Tibial nerve (tissue), 4 donors: ENCODE measurements at places on chromosomes 4 and X. TPM values are rescaled to one million over a fixed set of nuclear protein-coding genes. Genes with fewer than 3 reads are reported as not detected.

- DNase-seq: no peak
These were observed 1004.7 kb upstream of the LCORL start for GRCh38 chr4:19026281-19026680.

DNA sequence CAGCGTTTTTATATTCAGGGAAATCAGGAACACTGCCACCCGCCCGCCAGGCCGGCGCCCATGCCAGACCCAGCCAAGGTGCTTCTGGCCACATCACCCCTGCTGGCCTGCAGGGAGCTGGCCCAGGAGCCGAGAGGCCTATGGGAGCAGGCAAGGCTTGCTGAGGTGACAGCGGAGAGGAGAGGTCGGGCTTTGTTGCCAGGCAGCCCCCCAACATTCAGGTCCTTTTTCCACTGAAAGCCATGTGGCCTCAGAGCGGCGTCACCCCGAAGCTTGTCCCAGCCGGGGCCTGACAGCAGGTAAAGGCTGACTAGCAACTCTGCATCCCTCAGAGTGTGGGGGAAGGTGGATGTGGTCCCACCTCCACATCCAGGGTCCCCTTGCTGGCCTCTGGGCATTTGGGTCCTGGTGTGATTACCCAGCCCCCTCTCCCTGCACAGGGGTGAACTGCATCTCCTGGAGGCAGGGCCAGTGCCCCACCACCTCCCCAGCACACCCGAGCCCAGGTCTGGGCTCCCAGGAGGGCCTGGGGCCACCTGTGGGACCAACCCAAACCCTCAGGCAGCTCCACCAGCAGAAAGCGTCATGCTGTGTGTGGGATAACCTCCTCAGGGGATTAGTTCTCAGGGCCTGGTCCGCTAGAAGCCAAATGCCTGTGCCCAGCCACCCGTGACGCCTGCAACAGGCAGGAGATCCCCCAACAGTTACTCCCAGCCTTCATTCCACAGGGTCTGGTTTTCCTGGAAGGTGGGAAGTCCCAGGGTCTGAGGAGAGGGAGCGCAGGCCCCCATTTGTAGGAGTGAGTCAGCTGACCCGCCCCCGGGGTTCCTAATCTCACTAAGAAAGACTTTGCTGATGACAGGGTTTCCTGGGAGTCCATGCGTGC is at the start of gene PDE6B:
Gene PDE6B (plus strand): TSS at position 869 of the 886 bp plus-strand sequence. CDS start 54 bp downstream, outside the sequence.
- DNase-seq: no peak

DNA sequence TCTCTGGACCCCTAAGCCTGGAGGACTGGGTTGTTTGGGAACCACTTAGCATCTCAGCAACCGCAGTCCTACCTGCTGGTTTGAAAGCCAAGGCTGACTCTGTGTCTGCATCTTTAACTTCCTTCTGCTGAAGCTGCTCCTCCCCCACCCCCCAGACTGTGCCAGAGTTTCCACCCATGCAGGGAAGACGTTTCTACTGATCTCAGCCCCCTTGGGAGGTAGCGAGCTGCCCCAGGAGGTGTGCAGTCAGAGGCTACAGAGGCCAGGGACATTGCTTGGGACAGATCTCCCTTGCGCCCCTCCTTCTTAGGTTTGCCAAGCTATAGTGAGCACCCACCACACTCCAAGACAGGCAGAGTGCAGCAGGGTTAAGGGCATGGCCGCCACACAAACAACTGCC is 4.7 kb upstream of the FATE1 start:
- no peak for DNase-seq

DNA sequence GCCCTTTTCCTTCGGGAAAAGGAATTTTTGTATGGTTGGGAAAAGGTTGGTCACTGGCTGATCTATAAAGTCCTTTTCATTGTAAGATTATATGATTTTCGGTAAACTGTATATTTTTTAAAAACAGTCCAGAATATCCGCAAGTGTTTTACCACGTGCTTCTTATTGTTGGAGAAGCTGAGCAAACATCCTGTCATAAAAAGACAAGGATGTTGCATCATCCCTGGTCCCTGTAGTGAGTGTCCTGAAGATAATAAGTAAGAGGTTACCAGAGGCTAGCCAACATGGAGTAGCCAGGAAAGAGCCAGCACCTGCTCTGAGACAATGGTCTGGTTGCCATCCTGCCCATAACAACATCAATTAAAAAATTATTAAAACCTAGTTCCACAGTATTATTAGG is 5.1 kb downstream of the CXCL9 start:
- peak; percentile 16 for DNase-seq

DNA sequence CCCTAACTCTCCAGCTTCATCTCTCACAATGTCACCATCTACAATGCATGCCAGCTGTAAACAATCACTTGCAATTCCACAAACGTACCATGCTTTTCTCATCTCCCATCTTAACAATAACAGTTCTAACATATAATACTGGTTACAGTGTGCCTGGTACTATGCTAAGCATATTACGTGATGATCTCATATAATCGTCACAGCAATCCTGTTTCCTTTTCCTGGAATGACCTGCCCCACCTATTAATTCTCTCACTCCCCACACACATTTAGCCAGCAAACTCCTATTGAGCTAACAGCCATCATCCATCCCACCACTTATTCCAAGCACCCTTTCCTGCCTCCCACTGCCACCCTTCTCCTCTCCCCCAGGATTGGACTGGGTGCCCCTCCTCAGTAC is 7.9 kb downstream of the JCHAIN start:
- DNase-seq: no peak

DNA sequence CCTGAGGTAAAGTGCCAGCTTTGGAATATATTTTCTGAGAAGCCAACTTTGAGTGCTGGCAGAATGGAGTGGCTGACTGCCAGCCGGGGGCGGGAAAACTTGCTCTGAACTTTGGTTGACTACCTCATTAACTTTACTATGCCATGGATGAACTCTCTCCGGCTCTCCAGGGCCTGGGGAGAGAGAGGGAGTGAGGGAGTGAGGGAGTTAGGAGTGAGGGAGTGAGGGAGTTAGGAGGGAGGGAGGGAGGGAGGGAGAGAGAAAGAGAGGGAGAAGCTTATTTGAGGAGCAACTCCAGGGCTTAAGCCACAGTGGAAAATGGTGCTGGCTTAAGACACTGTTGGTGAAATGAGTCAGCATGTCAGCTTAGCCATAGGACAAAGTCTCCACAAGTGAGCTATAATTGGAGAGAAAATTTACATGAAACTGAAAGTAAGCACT is 280.9 kb upstream of the RPS6KA3 start:
- no peak for DNase-seq

DNA sequence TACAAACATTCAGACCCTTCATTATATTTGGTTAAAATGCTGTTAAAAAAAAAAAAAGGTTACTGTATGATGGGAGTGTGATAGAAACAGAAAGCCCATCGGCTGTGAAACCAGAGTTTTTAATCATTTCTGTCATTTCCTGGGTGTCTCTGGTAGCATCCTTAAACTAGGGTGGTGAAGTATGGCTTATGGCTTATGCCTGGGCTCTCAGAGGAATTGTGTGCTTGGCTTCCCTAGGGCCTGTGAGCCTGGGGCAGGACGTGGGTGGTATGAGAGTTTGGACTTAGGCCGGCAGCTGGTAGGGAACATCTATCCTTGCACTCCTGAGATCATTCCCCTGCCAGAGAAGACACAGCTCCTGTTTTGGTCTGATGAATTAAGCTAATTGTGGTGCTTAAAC is 52.2 kb downstream of the DCUN1D4 start:
- no peak for DNase-seq

DNA sequence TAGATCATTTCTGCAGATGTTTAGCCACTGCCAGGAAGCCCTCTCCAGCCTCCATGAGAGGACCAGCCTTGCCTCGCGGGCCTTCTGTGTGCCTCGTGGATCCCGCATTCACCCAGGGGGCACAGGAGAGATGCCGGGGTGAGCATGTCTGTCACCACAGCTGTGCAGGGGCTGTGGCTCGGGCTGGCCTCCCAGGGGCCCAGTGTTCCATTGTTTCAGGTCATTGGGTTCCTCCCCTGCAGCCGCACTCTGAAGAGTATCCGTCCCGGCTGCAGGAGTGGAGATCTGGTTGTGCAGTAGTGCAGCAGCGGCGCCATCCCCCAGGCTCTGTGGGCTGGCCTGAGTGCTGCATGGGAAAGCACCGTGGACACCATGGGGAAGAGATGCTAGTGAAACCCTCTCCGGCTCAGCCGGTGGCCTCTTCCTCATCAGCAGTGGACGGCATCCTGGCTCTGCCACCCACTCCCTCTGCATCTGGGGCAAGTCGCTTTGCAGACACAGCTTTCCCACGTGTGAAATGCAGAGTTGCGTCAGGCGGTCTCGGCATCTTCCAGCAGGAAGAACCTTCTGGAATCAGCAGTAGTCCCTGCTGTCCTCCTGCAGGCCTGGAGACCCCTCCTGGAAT is 29.1 kb downstream of the TBC1D14 start:
- DNase-seq: no peak

DNA sequence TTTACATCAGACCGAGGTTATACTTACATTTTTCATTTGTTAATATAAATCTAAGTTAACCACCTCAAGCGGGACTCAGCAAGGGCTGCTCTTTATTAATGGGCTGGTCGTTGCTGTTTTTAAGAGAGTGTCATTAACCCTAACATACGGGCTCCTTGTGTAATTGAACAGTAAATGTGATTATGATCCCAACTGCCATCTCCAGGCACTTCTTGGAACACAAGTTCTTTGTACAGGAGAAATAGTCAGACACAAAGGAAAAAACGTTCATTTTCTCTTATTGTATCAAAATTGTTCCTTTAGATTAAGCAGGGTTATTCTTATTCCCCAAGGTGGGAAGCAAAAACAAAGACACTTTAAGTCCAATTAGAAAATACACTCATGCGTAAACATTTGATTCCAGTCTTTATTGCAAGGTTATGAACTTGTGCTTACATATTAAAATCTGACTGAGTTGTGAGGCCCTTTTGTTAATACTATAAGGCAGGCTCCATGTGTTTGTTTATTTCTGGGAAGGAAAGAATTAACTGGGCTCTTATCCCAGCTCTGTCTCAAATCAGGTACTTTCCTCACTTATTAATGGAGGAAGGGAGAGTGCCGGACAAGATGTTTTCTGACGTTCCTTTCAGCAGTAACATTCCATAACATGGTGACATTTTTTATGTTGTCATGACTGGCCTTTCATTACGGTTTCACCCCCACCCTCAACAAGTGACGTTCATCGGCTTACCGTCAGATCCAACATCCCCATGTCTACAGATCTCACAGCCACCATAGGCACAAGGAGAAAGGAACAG is 95.9 kb downstream of the RASL11B start:
- DNase-seq: no peak

DNA sequence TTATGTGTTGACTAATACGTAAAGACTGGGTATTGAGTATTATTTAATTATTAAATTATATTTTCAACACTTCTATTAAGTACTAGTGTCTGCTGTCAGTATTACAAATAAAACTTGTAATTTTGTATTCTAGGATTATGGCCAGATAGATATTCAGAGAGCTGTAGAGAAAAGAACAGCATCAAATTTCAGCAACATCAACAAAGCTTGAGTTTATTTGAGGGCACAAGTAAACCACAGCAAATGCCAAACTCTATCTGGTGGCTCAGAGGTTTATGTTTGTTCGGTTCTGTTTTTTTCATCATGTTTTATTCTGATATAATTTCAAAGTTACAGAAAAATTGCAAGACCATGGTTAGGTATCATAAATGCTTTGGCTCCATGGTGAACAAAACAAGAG is 1530.5 kb downstream of the PCDH18 start:
- DNase-seq: no peak

GRCh38 chr4:80307183-80307735 is 28.3 kb upstream of the CFAP299 start:
- DNase-seq: no peak

- no peak for DNase-seq
These were observed 88.2 kb downstream of the CRMP1 start for GRCh38 chr4:5804656-5805055.

DNA sequence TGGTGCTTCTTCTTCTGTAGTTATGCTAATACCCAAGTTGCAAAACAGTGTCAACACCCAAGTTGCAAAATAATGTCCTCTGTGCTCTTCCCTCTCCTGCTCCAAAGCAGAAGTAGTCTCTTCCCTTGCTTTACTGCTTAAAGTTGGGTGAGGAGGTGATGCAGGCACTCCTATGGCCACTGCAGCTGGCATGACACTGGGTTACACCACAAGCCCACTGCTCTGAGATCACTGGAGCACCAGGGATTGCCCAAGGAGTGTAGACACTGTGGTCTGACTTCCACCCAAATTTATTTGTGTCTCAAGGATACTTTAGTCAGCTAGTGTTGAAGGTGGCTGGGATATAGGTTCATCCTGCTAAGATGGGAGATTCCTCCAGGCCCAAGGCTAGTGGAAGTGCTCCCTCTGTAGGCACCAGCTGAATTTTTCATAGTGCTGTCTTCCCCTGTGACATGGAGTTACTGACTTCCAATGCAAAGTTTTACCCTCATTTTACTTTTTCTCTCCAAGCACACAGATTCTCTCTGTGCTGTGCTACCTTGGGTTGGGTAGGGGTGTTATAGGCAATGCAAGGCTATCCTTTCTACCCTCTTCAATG is 196.2 kb upstream of the TENT5D start:
- no peak for DNase-seq

The BBS12 gene
- 6.7 TPM for total RNA-seq

The IL1RAPL1 gene
- total RNA-seq: 9.3 TPM

The PRR27 gene
- total RNA-seq: not detected

The PRDM5 gene
- total RNA-seq: 33.5 TPM
